ENCODE measurements at places on chromosomes 11 and 22. TPM values are rescaled to one million over a fixed set of nuclear protein-coding genes. Genes with fewer than 3 reads are reported as not detected.

DNA sequence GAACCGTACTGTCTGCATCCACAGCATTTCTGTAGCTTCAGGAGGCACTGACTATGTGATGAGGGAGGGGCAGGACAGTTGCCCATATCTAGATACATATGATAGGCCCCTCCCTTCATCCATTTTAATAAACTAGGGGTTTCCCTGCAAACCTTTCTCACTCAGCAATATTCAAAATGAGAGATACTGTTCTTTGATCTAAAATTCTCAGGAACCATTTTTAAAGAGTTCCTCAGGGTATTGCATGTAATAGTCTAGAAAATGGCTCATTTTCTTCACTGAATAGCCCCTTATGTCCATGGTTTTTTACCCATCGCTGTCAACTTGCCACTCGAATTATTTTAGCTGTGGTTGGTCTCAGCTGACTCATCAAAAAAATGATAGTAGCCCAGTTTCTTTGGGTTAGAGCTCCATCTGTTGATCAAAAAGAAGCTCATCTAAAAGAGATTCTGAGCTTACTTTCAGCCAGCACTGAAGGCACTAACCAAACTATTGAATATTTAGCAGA lies 37.0 kb upstream of the DNAJB7 start:
- H3K27me3 ChIP-seq = no peaks in the 10 kb centered on the region
- DNase-seq = no peak
- no peak overlapping the region for H3K4me3 ChIP-seq
- H3K27ac ChIP-seq = no peak overlapping the region
- H3K4me1 ChIP-seq = peaks cover 7% of the 10 kb centered on the region

The NEAT1 gene
- total RNA-seq = 336 TPM

The PRG3 gene
- not detected for total RNA-seq

GRCh38 chr11:8049084-8049483 lies 31.9 kb upstream of the TUB start:
- DNase-seq = no peak
- H3K27ac ChIP-seq = no peak overlapping the region
- H3K27me3 ChIP-seq = no peaks in the 10 kb centered on the region
- H3K36me3 ChIP-seq = no peaks in the 10 kb centered on the region
- no peaks in the 10 kb centered on the region for H3K4me1 ChIP-seq
- H3K4me3 ChIP-seq = no peak overlapping the region

DNA sequence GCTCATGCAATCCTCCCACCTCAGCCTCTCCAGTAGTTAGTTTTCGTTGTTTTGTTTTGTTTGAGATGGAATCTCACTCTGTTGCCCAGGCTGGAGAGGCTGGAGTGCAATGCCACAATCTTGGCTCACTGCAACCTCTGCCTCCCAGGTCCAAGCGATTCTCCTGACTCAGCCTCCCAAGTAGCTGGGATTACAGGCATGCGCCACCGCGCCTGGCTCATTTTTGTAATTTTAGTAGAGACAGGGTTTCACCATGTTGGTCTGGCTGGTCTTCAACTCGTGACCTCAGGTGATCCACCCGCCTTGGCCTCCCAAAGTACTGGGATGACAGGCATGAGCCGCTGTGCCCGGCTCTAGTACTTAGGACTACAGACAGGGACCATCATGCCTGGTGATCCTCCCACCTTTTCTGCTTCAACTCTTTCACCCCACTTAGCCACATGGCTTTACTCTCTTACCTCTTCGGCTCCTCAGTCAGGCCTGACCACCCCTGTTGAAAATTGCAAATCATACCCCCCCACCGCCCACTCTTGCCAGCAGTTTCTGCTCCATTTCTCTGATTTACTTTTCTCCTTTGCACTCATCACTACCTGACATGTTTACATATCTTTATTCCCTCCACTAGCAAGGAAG lies 157.1 kb upstream of the GRK3 start:
- no peaks in the 10 kb centered on the region for H3K27me3 ChIP-seq
- DNase-seq = peak; percentile 31
- H3K4me3 ChIP-seq = no peak overlapping the region

All from suprapubic skin (tissue), 4 donors.